ENCODE measurements at places on chromosomes 2 and 18.

DNA sequence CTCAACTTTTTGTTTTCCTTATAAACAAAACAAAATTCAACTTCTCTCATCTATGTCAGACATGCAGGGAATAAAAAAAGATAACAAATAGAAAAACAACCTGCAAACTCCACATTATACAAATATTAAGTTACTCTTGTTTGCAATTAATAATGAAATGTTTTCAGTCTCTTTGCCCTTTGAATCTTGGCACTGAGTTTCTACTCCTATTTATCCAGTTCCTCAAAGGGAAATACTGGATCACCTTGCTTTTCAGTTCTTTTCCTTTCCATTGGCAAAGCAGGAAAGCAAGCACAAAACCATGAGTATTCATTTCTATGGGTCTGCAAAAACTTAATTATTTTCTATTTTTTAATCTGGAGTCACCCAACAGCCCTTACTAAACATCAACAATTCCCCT is 23.6 kb downstream of the KANSL1L start:
- no peak for DNase-seq

- no peak for DNase-seq
Measured at GRCh38 chr2:36616947-36617346, 19.0 kb upstream of the FEZ2 start.

- DNase-seq, result no peak
Measured at GRCh38 chr2:215571689-215572088, 135.8 kb upstream of the FN1 start.

- DNase-seq, result no peak
Measured at GRCh38 chr2:43526994-43527393, 68.8 kb downstream of the THADA start.

DNA sequence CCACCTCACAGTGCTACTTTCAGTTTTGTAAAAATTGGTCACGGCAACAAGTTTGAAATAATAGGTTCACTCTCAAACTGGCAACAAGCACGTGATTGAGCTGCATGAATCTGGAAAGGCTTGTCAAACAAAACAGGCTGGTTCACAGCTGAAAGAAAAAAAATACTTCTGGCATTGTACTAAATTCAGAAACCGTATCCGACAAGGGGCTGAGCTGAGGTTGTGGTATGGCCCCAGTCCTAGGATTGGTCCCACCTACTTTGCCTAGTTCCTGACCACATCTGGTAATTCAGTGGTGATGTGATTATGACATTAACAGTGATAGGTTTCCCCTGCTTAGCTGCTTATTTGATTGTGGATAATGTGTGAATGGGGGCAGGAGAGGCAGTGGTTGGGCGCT is 326.5 kb upstream of the THUMPD2 start:
- no peak for DNase-seq

DNA sequence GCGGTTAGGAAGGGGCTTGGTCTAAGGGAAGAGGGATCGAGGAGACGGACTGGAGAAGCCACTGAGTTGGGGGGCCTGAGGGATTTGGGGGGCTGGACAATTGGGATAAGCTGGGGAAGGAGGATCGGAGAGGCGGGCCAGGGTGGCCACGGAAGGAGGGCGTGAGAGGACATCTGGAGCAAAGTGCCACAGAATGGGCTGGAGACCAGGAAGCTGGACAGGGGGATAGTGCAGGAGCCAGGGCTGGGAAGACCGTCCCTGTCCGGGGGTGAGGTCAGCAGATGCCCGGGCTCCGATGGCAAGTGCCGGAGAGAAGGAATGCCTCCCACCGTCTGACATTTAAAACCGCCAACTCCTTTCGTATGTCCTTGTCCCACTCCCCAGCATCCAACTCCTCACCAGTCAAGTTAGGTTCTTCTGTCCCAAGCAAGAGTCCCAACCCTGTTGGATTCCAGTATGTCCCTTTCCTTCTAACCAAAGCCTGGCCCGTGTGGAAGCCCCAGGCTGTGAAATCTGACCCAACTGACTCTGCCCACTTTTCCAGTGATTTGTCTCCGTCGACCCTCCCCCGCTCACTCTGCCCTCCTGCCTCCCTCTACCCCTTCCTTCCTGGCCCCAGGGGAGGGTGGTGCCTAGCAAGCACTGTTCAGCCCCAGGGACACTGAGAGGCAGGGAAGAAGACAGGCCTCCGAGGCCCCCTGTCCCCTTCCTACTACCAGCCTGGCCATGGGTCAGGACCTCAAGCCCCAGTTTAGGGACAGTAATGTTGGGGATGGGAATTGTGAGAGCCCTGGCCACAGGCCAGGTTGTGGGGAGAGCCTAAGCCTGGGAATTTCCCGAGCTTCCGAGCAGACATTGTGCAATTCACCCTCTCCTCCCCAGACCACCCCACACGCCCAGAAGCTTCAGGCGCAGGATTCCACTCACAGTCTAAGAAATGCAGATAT is 31.5 kb upstream of the TMBIM1 start:
- no peak for DNase-seq

DNA sequence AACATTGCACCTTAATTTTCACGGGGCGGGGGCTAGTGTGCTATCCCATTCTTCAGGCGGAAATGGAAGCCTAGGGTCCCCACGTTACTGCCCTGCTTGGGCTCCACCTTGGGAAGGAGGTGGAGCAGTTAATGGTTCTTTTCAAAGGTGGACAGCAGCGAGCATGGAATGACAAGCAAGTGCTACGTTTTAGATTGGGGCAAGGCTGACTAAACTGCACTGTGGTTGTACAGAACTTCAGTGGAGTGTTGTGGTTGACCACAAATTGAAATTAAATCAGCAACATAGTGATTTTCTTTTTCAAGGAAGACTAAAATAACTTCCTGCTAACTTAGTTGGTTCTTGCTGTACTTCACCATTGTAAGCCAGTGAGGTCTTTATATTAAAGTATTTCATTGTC is 47.0 kb downstream of the CHRNA1 start:
- no peak for DNase-seq

GRCh38 chr2:114651933-114652332 is 209.5 kb downstream of the DPP10 start:
- no peak for DNase-seq

DNA sequence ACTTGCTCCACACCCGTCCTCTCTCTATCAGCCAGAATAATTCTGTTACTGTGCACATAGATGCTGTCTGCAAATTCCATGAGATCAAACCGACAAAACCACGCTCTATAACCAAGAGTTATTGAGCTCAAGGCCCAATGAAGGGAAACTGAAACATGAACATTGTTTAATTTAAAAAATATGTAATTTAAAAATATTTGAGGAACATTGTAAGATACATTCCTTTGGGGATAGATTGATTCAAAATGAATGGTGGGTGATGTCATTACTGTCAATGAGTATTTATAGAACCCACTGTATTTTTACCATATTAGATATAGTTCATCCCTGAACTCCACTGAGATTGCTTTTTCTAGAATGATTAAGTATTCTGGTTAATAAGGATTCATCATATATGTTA is 50.4 kb downstream of the NCKAP5 start:
- no peak for DNase-seq

GRCh38 chr18:23316988-23317387 is 136.1 kb upstream of the RIOK3 start:
- no peak for DNase-seq

DNA sequence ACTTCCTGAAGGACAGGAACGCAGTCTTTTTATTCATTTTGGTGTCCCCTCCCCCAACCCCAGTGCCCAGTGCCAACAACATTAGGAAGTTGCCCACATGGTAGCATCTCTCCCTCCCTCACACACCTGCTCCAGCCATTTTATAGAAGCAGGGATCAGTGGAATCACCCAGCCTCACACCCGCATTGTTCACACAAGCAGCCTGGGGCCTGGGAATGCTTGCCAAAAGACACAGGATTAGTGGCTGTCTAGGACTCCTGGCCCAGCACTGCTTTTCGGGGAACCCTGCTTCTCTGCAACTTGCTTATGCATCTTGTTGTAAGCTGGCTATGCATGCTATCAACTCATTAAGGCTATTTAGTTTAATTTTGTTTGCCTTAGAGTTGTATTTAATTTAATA is 17.9 kb downstream of the TMEM37 start:
- no peak for DNase-seq

- no peak for DNase-seq
Measured at GRCh38 chr2:167183931-167184330, 295.7 kb downstream of the XIRP2 start.

DNA sequence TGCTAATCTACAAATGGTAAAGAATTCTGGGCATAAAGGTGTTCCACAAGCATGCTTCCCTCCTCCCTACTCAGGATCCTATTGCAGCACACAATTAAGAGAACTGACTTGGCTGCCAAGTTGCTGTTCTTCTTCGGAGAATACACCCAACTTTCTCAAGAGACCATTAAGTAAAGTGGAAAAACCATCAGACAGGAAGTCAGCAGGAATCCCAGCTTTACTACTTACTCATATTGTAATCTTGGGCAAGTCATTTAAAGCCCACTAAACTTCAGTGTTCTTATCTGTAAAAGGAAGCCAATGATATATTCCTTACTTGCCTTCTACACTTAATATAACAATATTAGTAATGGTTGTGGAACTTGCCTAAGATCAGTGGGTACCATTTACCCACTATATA is 37.8 kb downstream of the PSTPIP2 start:
- no peak for DNase-seq

DNA sequence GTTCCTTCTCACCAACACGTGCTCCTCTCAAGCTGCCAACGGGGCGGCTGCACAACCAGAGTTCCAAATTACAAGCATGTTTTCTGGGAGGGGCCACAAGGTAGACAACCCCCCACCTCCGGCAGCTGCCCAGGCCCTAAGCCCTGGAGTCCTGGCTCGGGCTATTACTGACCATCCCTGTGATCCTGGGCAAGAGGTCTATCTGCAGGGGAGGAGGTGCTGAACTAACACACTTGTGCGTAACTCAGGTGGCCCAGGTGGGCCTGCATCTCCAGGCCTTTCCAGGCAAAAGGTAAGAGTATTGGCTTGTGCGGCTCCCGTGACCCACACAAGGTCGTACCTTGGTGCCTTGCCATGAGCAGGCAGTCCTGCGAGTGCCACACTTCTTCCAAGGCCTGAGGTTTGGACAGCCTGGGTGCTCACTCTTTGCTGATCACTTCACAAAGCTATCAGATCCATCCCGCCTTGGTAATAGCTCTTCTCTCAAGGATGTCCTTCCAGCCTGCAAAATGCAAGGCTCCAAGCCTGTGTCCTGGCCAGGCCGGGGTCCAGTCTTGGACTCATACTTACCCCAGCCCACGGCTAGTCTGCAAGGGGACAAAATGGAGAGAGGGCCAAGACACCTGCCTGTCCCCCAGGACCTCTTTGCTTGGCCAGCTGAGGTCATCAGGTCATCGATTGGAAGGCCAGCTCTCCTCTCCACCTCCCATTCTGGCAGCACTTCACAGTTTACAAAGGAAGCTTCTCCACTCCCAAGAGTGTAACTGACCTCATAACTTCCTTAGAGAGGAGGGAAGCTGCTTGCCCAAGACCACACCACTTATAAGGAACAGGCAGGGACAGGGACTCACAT is 33.9 kb downstream of the ADRA2B start:
- DNase-seq, result no peak

- DNase-seq, result no peak
Measured at GRCh38 chr2:96195410-96196066, 13.1 kb downstream of the STARD7 start.

GRCh38 chr18:37476182-37476581 is 89.4 kb downstream of the CELF4 start:
- no peak for DNase-seq

GRCh38 chr2:3387644-3388411 is 8.3 kb downstream of the TRAPPC12 start:
- no peak for DNase-seq

- no peak for DNase-seq
Measured at GRCh38 chr2:43184339-43184895, 42.0 kb downstream of the ZFP36L2 start.

- no peak for DNase-seq
Measured at GRCh38 chr18:62839874-62840713, 124.8 kb downstream of the PHLPP1 start.

DNA sequence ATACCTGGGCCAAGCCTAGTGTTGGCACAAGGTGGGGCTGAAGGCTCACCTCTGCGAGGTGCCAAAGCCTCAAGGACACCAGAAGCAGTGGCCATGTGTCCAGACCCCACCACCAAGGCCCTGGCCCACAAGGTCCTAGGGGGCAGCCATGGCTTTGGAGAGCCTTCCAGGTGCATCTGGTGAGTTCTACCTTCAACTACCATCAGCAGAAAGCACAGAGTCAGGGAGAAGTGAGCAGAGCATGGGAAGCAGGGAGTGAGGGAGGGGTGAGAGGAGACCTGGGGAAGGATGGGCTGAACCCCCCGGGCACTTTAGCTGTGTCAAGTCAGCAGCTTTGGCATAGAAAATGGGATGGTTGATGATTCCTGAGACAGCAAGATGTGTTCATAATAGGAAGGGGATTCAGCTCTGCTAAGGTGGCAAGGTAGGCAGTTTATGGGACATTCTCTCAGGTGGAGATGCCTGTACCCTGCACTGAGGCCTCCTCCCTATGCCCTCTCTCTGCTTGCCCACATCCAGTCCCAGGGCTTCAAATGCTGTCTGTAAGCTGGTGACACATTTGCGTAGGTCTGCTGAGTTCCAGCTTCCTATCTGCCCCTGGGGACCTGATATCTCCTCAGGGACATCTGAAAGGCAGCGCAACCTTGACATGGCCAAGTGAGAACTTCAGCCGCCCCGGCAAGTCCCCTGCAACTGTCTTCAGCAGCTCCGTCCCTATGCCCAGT is 83.4 kb upstream of the RGPD5 start:
- no peak for DNase-seq

DNA sequence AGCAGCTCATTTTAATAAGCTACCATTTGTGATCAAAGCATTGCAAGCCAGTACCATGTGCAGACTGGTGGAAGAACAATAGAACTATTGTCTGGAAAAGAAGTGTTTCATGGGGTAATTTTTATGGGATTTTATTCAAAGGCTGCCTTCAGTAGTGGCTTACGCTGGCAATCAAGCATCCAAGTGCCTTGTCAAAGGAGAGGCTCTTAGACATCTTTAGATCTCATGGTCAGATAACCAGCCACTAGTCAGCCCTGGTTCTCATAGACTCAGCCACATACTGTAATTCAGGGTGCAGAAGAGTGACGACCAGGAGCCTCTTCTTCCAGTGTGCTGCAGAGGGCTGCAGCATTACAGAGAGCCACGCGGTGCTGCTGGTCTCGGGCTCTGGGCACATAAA is 98.5 kb upstream of the NOSTRIN start:
- no peak for DNase-seq

GRCh38 chr2:128642821-128643220 is 324.2 kb upstream of the HS6ST1 start:
- DNase-seq, result no peak
